ENCODE measurements at places on chromosomes 16 and 17.

- DNase-seq, result no peak
These were observed 49.2 kb upstream of the NLK start for GRCh38 chr17:27993161-27993695.

GRCh38 chr17:73798111-73798748 is 154.0 kb upstream of the SDK2 start:
- peak; percentile 91 for DNase-seq

- no peak for DNase-seq
These were observed 1.5 kb downstream of the THOC6 start for GRCh38 chr16:3025032-3026002.

DNA sequence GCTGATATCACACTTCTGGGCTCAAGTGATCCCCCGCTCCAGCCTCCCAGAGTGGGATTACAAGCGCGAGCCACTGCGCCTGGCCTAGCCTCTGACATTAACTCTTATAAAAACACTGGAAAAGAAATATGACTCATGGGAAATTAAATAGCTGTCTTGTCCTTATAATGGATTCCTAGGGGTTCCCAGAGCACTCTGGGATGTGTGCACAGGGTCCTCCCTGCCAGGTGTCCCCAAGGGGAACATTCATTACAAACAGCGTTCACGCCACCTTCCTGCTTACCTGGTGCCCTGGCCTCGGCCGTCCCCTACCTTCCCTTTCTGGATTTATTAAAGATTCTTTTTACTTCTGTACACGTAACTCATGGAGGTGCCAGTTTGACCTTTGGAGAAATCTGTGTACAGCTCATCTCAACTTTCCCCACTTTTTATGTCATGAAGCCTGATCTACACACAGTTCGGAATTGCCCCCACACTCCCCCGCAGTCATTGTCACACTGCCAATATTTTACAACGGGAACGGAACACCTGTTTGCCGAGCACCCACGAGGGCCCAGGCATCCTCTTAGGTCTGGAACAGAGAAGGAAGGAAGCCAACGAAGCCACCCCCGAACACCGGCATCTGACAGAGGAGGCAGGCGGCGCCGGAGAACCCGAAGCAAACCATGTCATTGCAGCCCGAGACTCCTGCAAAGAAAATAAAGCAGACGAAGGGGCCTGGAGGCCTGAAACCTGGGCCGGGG is 39.7 kb upstream of the MEAK7 start:
- DNase-seq, result no peak

DNA sequence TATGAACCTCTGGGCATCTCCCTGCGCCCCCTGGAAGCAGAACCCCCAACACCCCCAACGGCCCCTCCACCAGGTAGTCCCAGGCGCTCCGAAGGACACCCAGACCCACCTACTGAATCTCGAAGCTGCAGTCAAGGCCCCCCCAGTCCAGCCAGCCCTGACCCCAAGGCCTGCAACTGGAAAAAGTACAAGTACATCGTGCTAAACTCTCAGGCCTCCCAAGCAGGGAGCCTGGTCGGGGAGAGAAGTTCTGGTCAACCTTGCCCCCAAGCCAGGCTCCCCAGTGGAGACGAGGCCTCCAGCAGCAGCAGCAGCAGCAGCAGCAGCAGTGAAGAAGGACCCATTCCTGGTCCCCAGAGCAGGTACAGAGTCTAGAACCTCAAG is 1.5 kb downstream of the BCL6B start:
- no peak for DNase-seq
